Stimulated activated CD4-positive, alpha-beta T cell treated with anti-CD3 and anti-CD28 coated beads, Interleukin-1b, Interleukin-23, amount 100 ng/mL, for 48 hours (primary cell): ENCODE measurements at places on chromosomes 2 and 18.

DNA sequence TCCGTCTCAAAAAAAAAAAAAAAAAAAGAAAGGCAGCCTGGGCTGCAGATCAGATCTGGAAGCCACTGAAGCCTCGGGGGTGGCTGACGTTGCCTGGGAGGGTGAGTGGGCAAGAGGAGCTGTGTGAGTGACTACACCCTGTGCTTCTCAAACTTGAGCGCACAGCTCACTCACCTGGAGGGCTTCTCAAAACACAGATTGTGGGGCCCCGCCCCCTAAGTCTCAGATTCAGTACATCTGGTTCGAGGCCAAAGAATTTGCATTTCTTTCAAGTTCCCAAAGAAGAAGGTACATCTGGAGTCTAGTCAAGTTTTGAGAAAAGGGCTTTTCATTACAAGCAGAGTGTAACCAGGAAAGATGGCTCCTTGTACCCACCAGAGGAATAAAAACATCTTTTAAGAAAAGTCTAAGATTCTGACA, 97.7 kb upstream of the CAB39 start:
- peak; percentile 74 for DNase-seq

DNA sequence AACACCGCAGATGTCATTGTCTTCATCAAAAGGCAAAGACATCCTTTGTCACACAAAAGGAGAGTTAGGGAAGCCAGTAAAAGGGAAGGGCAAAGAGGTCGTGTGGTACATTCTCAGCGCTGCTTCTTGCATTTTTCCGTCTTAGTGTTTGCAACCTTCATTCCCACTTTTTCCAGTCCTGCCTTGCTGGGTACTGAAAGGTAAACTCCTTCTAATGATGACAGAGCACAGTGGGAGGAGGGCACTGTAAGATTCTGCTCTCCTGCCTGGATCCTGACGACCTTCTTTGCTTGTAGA, 424.3 kb upstream of the MEX3C start:
- no peak for DNase-seq

GRCh38 chr2:88736437-88736836, 45.0 kb downstream of the RPIA start:
- no peak for DNase-seq

GRCh38 chr2:169476459-169476858, 2.8 kb upstream of the BBS5 start:
- no peak for DNase-seq

DNA sequence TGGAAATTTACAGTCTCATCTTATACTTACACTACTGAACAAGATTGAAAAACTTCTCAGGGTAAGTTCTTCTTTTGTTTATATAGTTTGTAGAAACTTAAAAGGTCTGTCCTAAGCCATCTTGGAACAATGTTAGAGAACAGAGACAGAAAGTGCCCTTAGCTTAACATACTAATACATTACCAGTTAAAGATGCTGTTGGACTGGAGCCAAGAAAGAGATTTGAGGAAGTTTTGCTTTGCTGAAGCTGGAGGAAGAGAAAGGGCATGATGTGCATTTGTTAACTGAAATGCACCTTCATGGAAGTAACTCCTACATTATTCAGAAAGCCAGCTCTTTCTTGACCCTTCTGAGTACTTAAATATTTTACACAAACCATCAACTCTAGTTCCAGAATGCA, 66.5 kb upstream of the TNFRSF11A start:
- no peak for DNase-seq

DNA sequence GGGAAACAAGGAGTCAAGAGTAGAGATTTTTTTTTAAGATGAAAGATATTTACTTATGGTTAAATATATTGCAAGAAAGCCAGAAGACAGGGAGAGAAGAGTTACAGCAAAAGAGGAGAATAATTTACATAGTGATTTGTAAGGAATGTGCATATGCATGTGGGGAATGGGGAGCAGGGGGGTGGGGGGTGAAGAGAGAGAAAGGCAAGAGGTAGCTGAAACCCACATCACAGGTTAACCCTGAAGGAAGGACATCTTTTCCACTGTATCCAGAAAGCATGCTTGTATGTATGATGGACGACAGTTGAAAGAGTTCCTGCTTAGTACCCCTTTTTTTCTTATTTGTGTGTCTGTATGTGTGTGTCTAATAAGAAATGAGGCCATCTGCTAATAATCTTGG, 371.9 kb downstream of the RAD51AP2 start:
- no peak for DNase-seq

- DNase-seq, result no peak
These were observed 18.8 kb downstream of the TMEM87B start for GRCh38 chr2:112073875-112074274.

DNA sequence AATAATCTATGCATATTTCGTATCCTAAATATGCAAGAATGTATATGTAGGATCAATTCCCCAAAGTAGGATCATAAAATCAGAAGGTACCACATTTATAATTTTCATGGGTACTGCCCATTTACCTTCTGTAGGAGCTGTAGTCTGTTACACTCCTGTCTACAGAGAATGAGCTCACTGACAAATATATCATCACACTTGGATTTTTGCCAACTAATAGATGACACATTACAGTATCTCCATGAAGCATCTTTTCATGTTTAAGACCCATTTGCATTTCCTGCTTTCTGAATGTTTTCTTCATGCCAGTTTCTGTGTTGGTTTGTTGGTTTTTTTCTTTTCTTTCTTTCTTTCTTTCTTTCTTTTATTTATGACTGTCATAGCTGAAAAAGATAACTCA, 70.9 kb upstream of the EML6 start:
- no peak for DNase-seq

DNA sequence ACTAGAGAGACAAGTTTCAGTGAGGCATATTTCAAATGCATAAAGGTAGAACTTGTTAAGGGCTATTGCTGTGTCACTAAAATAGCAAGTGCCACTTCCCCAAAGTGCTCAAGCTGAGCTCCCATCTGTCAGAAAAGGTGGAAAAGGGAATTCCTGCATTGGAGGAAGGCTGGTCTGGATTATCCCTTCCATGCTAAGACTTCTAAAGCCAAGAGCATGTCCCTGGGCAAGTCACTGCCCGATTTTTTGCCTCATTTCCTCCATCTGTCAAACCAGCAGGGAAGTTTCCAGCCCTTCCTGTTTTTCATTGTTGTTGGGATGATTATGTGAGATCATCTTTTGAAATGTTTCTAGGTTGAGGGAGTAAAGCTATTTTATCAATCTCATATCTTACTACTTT, 175.5 kb downstream of the SETBP1 start:
- no peak for DNase-seq

DNA sequence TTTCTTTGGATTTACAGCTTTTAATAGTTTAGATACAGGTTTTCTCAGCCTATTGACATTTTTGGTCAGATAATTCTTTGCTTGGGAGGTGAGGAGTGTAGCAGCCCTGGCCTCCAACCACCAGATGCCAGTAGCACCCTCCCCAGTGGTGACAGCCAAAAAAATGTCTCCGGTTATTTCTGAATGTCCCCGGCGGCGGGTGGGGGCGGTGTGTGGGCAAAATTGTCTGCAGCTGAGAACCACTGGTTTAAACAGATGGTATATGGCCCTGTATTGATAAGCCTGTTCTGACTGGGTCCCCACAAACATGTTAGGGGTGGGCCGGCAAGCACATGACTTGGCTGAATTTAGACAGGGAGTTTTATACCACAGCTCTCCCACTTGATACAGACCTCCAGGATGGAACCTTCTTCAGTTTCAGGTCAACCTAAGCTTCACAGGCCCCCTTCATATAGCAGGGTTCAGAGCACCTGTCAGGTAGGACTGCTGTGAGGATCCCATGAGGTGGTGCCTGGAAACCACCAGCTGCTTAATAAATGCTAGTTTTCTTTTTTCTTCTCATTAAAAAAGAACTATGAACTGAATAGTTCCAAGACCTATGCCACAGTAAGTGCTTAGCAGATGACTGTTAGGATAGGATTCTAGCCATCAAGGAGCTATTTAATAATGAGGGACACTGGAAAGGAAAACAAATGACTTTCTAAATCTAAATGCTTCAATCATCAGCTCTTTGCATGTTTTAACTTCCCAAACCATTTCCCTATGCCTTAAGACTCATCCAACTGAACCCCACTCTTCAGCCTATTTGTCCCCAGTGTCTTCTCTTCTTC, 18.1 kb downstream of the LPIN2 start:
- peak; percentile 78 for DNase-seq

GRCh38 chr18:25365242-25365641, 13.3 kb upstream of the ZNF521 start:
- DNase-seq, result no peak

- DNase-seq, result no peak
These were observed 35.5 kb downstream of the CLASP1 start for GRCh38 chr2:121613774-121614173.

DNA sequence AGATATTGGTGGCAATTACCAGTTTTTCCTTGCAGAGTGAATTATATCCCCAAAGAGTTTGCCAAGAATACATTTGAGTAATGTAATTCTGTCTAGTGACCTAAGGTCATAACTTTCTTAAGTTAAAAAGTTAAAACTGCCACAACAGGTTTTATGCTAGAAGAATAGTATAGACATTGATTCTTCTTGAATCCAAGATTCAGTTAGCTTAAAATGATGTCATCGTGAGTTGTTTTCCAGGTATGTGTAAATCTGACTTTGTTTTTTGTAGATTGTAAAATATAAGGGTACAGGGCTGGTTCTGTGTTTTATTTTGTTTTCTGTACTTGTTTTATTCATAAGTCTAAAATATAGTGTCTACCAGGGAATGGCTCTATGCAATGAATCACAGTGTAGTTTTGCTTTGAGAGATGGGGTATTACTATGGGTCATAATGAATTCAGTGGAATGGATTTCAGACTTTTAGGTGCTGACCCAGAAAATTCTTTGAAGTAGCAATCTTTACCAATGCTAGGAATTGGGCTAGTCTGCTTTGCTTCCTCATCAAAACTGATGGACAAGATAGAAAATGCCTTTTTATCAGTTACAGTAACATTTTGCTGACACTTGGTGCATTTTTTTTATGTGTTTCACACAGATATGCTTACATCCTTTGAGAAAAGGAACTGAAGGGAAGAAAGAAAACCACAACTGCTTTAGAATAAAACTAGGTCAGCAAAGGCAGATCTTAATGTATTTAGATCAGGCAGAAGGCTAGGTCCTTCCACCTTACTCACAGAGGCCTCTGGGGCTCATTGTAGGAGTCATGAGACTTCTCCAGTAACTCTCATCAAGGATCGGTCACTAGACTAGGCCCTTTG, 20.8 kb upstream of the MGAT5 start:
- peak; percentile 35 for DNase-seq

GRCh38 chr2:112879491-112880041, 31.4 kb upstream of the IL37 start:
- DNase-seq, result no peak

DNA sequence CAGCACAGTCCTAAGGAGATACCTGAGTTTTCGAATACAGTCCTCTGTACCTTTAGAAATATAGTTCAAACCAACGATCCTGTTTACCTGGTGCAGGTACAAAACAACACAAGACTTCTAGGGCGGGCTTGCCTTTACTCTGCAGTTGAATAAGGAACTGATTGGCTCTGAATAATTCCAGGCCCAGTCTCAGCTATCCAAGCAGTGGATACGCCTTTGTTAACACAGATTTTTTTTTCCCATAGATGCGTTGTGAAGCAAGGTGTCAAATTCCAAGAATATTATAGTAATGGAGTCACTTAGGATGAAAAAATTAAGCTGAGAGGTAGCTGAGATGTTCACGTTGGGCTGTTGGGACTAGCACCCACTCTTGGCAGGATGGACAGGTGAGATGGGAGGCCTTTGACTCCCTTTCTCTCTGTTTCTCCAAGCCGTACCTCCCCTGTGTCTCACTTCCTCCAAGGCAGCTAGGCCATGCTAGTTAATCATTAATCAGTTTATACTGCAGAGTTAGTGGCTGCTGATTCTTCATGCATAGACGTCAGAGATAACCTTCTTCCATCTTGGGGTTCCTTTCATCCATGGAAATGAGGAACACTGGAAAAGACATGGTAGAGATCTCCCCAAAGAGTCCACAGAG, 380.8 kb upstream of the ACVR2A start:
- DNase-seq, result no peak

DNA sequence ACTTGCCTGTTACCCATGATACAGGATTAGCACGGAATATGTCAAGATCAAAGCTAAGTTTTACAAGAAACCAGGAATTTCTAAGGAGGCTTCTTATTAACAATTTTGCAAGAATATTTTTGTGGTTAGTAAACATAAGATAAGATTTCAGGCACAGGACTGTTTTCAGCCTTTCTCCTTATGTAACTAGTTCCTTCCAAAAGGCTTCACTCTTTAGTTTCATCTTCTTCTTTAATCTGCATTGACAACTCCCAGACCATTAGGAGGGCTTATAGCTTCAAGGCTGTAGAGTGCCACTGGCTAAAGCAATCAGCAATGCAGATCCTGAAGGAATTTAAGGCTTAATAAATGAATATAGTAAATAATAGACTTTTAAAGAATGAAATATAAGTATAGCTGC, 29.3 kb downstream of the SLC14A1 start:
- DNase-seq, result no peak

DNA sequence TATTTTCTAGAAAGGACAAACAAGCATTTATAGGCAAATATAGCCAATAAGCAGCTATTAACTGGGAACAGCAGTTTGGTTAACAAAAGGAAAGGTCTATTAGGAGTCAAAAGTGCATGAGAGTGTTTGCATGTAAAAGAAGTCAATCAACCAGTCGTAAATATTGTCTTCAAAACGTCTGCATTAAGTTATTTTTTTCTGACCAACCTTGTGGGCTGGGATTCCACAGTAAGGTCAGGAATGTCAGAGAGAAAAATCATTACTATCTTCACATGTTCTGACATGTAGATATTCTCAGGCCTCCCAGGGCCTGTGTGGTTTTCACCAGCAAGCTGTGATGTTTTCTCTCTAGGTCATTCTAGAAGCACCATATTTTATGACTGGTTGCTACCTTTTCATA, 922.5 kb downstream of the SUCLG1 start:
- no peak for DNase-seq

- no peak for DNase-seq
These were observed 12.5 kb downstream of the FIGN start for GRCh38 chr2:163723348-163723747.

- DNase-seq, result peak; percentile 30
These were observed 1.3 kb downstream of the LAPTM4A start for GRCh38 chr2:20050104-20050645.

- DNase-seq, result no peak
These were observed 46.3 kb downstream of the MERTK start for GRCh38 chr2:111944531-111945210.
